ACHN (cell line): ENCODE measurements at places on chromosomes 3 and 15.

DNA sequence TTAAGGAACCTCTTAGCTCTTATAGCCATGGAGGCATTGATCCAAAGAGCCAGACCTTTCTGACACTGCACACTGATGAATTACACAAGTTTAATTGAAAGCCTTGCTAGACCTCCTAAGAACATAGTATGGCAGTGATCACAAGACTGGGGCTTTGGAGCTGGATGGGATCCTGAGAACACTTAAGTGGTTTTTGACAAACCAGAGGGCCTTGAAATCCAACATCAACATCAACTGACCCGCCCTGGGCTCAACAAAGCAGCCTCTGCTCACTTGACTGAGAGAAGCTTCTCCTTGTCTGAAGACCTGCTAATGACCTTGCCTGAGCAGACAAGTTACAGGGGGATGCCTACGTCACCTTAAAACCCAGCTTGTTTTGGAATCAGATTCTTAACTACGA lies 257.6 kb downstream of the KLF13 start:
- no peak for DNase-seq

DNA sequence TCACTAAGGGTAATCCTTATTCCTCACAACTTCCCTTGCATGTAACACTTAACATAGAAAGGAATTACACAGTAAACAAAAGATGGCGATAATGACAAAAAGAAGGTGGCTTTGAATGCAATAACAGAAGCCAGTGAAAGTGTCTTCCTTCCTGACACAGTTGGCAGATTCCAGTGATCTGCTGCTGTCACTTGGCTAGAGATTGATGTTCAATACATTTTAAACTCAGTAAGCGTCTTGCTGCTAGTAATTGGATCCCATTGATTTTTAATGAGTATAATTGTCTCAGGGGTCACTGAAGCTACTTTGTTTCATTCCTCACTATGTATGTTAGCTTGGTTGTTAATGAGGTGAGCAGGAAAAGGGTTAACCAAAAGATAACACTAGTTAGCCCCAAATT lies 692.7 kb downstream of the NTRK3 start:
- DNase-seq = no peak

DNA sequence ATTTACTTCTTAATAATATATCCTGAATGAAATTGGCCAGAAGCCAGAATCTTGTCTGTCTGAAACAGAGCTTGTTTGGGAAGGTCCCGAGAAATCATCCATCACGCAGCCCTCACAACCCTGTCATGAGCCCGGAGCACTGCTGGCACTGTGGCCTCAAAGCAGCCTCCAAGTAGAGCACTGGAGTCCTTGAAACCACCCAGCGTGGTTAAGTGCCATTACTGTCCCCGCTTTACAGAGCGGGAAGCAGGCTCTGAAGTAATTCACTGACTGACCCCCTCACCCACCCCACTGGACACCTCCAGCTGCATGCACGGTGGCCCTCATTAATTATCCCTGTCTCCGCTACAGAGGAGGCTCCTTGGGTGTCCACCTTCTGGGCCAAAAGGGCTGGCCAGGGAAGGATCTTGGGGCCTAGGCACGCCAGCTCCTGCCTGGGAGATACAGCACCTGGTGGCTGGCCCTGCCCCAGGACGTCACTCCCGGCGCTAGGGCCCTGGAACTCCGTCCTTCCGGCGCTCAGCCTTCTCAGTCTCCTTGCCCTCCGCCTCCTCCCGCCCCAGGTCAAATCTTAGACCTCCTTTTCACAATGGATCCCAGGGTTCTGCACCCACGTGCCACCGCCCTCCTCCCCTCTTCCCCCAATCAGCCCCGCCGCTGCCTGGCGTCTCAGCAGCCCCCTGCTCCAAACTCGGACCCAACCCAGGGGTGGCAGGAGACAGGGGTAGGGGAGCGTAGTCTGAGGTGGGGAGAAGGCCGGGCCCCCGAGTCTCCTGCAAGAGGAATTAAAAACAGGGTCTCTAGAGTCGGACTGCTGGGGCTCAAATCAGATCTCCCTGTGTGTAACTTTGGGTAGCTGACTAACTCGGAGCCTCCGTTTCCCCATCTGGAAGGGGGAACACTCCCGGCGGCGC lies 1.1 kb downstream of the TKT start:
- DNase-seq = peak; percentile 49

DNA sequence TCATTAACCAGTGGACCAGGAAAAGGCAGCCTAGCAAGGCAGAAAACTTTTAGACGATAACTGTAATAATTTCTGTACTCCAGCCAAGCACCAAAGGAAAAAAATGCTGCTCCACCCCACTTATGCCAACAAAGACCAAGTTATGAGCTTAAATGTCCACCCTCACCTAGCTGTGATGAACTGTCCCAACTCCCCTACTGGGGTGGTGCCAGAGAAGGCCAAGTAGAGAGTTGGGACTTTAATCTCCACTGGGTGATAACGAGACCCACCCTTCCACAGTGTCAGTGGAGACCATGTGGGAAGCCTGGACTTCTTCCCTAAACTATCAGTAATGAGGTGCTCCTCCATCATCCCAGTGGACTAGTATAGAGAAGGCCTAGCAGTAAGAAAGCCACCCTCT lies 33.8 kb upstream of the COPB2 start:
- DNase-seq = no peak

GRCh38 chr15:39438799-39439592 lies 141.9 kb upstream of the THBS1 start:
- DNase-seq = no peak

- no peak for DNase-seq
These were observed 35.4 kb downstream of the SMAD6 start for GRCh38 chr15:66737243-66738010.

GRCh38 chr3:15958692-15959433 lies 161.1 kb upstream of the ANKRD28 start:
- DNase-seq = no peak

GRCh38 chr3:140216249-140216648 lies 281.3 kb downstream of the CLSTN2 start:
- DNase-seq = peak; percentile 19

DNA sequence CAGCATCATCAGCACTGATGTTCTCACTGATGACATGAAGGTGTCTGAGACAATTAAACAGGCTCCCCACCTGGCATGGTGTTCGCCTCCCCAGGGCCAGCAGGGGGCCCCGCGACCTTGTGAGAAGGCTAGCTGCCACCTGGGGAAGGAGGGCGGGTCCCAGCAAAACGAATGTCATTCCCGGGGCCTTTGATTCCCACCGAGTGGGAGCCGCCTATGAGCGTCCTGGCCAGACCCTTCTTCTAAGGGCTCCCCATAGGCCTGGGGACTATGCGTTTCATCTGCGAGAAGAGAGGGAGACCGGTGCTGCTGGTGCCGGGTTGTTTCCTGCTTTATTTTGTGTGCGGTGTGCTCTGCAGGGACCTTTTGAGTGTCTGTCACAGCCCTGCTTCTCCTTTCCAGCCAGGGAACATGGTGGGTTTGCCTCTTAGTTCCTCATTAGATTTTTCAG lies 20.5 kb upstream of the MINDY4B start:
- peak; percentile 40 for DNase-seq

DNA sequence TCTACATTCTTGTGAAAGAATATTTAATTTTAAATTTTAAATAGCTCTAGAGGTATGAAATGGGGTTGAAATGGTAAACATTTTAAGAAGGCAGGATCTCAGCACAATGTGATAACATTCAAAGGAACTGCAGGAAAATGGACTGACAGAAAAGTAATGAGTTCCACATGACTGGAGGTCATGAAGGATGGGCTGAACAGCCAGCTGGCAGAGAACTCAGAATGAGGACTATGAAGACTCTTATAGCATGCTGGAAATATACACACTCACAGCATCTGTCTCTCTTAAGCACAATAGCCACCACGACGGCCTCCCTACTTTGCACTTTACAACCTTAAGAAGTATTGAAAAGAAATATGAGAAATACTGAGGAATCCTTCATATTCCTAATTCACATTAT lies 94.7 kb downstream of the TNIK start:
- no peak for DNase-seq

DNA sequence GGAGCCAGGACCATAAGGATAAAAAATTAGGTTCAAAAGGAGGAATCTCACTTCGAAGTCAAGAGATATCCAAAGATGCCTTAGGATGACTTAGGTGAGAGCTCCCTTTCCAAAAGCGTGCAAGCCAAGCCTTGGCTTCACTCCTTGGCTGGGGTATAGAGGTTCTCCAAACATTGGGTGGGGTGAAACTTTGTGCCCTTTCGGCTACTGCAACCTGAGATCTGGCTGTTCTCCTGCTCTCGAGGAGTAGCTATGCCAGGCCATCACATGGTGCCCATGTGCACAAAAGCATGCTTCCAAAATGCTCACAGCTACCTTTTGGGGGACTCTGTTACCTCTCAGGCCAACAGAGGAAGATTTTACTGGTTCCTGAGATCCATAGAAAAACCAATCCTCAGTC lies 373.8 kb downstream of the EPHB1 start:
- DNase-seq = no peak
